Activated T-helper 2 cell treated with anti-CD3 and anti-CD28 coated beads, Interferon-gamma antibody, Interleukin-2, Interleukin-4, amounts not matched to agents 10 μg/mL and 5 μg/mL and 100 μg/mL, durations not matched to agents 14 hours and 24 hours and 36 hours (primary cell): ENCODE measurements at places on chromosomes 2 and 18.
A peak's percentile ranks its signal among the peaks of the same experiment; 100 is the strongest.

- DNase-seq = no peak
Observed at GRCh38 chr2:204946892-204947291, 401.6 kb downstream of the PARD3B start.

GRCh38 chr18:79336556-79337142 is 59.1 kb upstream of the NFATC1 start:
- no peak for DNase-seq

- peak; percentile 86 for DNase-seq
Observed at GRCh38 chr2:95076705-95077529, 44.7 kb downstream of the MRPS5 start.

DNA sequence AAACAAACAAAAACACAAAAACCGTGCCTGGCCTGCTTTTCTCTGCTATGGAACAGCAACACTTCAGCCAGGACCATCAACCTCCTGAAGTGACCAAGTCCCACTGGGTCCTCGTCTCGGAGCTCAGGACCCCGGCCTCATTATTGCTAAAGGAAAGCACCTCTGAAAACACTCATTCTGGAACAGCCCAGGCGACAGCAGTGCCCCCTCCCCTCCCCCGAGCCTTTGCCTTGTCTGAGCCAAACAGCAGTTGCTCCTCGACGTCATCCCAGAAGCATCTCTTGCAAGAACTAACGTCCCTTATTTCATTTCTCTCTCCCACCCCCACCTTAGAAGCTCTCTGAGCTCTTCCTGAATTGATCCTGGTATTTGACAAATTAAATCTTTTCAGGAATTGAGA is 27.4 kb downstream of the APCDD1 start:
- no peak for DNase-seq
